ENCODE measurements at places on chromosomes 16 and 17.

DNA sequence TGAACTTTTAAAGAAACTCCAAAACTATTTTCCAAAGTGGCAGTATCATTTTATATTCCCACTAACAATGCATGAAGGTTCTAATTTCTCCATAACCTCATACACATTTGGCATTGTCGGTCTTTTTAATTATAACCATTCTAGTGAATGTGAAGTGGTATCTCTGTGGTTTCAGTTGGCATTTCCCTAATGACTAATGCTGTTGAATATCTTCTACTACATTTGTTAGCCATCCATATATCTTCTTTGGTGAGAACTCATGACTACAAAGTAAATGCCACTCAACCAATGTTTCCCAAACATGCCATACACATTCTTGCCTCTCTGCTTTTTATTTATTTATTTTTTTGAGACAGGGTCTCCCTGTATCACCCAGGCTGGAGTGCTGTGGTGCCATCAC is 31.7 kb upstream of the TAOK1 start:
- no peak for DNase-seq

- DNase-seq: no peak
These were observed 59.3 kb downstream of the JPH3 start for GRCh38 chr16:87661561-87661960.

- no peak for DNase-seq
These were observed 1.3 kb downstream of the ADCY7 start for GRCh38 chr16:50267651-50268050.

- DNase-seq: no peak
These were observed 8.0 kb upstream of the TSPOAP1 start for GRCh38 chr17:58336456-58337209.

DNA sequence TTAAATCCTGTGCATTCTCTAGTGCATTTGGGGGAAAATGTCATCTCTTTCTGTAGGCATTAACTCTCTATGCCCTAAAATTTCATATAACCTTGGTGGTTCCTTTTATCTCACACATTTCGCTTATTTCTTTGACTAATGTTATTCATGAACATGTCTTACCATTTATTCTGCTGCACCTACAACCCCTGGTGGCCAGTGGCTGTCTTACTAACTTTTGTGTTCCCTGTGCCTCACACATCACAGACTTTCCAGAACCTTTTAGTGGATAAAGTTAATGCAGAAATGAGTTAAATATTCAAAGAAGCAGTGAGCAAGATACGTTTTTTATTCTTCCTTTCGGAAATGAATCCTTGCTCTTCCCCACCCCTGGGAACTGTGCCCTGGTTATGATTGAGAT is 111.9 kb downstream of the CDH13 start:
- no peak for DNase-seq

- no peak for DNase-seq
These were observed 2.3 kb downstream of the ARSG start for GRCh38 chr17:68293490-68294195.

GRCh38 chr17:72772331-72772821 is 320.1 kb downstream of the SLC39A11 start:
- DNase-seq: no peak

DNA sequence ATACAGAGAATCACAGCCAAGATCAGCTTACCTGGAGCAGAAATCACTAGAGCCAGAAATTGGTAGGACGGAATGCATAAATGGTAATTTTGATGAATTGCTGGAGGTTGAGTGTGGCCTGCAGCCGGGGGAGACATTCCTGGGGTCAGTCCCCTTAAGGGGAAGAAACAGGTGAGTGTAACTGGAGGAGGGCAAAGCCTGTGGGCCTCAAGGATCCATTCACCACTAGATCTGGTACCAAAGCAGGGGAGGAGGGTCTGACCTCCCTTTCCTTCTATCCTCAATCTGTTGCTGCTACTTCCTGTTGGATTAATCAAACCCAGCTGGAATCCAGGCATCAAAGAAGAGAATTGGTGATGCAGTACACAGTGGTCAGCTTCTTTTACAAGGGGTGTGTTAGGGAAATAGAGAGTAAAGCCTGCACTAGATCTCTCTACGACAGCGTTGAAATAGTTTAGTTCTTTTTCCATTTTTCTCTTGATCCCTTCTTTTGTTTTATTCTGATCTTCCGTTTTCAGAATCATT is 8.6 kb upstream of the ABCA9 start:
- DNase-seq: no peak

DNA sequence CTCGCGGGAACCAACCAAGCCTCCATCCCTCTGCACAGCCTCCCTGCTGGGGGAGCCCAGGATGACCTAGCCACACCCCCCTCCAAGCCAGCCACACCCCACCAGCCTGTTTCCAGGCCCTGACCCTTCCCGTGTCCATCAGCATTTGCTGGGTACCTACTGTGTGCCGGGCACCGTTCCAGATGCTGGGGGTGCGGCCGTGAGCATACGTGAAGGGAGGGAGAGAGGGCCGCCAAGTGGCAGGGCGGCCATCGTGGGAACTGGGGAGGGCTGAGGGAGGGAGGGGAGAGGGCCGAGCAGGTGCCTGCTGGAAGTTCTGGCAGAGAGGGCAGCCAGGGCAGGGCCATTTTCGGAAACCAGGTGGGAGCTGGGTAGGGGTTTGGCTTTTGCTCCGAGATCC is 23.1 kb downstream of the ZFPM1 start:
- no peak for DNase-seq

- DNase-seq: no peak
These were observed 6.6 kb downstream of the C16orf95 start for GRCh38 chr16:87310610-87311009.

- no peak for DNase-seq
These were observed 149.9 kb downstream of the SLC39A11 start for GRCh38 chr17:72942579-72942978.

- no peak for DNase-seq
These were observed 31.8 kb downstream of the CCL4 start for GRCh38 chr17:36135465-36135864.

- DNase-seq: no peak
These were observed 17.7 kb downstream of the FOXL1 start for GRCh38 chr16:86595983-86596605.

DNA sequence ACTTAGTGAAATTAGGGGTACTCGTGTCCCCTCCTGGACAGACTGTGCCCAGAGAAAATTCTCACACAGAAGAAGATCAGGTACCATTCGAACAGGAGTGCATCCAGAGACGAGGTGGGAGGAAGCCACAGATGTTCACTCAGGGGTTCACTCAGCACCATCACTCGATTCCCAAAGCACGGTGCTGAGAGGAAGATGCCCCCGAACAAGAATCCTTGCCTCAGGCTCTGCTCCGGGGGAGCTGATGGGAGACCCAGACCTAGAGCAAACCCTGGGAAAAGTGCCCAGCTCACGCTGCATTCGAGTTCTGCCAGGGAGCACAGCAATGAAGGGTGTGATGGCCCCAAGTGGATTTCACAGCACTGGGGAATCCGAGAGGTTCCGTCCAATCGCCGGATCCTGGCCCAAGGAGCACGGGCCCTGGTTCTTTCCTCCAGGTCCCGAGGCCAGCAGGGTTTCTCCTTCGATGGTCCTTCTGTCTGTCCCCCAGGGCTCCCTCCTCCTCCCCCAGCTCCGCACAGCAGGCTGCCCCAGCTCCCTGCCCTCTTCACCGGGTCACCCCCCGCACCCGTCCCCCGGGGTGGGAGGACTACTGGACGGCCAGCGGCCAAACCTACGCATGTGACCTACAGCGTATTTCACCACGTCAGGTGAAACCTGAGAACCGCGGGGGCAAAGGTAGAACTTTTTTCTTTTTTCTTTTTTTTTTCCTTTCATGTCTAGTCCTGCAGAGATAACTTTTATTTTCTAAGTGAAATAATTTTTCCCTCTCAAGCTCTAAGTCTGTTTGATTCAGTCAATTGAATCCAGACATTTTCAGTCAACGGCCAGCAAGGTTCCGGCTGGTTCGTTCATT is 10.2 kb upstream of the UBE2I start:
- no peak for DNase-seq

GRCh38 chr16:54049591-54050458 is 236.8 kb downstream of the IRX3 start:
- DNase-seq: no peak

GRCh38 chr17:40518401-40519088 is 17.1 kb upstream of the TNS4 start:
- peak; percentile 71 for DNase-seq

DNA sequence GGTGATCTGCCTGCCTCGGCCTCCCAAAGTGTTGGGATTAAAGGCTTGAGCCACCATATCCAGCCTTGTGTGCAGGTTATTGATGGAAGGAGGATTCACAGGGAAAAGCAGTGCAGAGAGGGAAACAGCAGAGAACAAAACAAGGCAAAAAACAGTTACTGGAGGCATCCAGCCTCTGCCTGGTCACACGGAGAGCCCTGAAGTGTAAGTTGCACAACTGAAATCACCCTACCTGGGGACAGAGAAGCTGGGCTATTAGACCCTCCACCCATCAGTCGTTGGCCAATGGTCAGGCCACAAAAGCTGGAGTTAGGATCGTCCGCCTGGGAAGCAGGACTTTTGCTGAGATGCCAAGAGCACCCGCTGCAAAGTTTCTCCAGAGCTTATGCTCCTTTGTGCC is 57.9 kb upstream of the BCO1 start:
- DNase-seq: no peak

DNA sequence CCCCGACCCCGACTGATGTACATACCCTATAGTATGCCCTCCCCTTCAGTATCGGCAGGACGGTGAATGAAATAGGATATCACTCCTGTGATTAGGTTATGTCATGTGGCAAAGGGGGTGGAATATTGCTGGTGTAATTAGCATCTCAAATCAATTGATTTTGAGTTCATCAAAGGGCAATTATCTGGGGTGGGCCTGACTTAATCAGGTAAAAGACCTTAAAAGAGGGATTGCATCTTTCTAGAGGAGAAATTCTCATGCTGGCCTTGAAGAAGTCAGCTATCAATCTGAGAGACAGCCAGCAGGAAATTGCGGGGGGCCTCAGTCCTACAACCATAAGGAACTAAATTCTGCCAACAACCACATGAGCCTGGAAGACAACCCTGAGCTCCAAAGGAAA is 10.3 kb downstream of the TRIM25 start:
- no peak for DNase-seq

DNA sequence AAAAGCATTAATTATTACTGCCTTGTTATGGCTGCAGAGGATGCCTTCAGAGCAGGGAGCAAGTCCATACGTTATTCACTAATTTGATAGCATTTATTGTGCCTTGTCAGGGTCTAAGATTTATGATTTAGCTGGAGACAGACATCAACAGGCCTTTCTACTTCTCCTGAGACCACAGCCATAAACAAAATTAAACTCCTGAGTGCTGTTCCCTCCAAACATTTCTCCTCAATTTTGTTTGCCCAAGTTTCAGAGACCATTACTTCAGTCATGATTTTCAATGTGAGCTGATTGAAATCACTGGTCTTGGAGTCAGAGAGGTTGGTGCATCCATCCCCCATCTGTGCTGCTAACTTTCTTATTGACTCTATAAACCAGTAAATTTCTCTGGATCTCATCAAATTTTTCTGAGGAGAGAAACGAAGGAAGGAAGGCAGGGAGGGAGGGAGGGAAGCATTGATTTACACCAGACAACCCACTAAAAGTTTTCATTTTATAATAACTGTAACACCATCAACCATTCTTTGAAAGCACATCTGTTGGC is 423.6 kb upstream of the CDH11 start:
- DNase-seq: no peak

DNA sequence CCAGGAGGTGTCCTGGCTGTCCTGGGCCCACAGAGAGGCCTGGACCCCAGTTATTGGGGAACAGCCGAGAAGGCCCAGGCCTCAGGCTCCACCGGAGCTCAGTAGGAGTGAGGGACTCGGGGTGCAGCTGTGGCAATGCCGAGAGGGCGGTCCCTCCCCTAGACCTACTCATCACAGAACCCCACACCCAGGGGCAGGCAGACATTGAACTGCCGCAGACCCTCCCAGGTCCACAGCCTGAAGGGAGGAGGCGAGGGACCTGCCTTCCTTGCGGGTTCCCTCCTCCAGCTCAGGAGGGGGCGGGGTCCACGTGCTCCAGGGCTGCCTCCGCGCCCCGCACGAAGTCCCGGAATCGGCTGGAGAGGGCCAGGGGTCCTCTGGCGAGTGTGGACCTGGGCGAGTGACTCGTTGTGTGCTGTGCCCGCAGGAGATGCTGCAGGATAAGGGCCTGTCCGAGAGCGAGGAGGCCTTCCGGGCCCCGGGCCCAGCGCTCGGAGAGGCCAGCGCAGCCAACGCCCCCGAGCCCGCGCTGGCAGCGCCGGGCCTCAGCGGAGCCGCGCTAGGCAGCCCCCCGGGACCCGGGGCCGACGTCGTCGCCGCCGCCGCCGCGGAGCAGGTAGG is 3.9 kb downstream of the TBX4 start:
- no peak for DNase-seq

GRCh38 chr16:68985268-68985667 is 120.2 kb upstream of the HAS3 start:
- DNase-seq: no peak

DNA sequence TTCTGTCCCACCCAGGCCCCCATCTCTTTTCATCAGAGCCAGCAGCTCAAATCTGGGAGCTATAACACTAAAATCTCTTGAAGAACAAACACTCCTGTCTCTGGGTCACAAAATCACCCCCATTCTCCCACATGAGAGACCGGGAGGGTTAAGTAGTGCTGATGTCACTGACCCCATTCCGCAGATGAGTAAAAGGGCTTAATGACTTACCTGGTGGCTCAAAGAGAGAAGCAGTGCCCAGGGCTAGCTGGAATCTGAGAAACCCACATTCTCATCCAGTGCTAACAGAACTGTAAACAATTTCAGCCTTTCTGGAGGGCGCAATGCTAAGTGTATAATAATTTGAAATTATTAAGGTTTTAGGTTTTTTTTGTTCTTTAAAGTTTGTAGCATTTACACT is 26.3 kb upstream of the LHX1 start:
- no peak for DNase-seq
